ENCODE measurements at places on chromosomes 2 and 18. TPM values are rescaled to one million over a fixed set of nuclear protein-coding genes. Genes with fewer than 3 reads are reported as not detected.
A peak's percentile ranks its signal among the peaks of the same experiment; 100 is the strongest.

The CNRIP1 gene
- 32.6 TPM for total RNA-seq

The POTEJ gene
- not detected for total RNA-seq

The ZAP70 gene
- not detected for total RNA-seq

The VIL1 gene
- not detected for total RNA-seq

DNA sequence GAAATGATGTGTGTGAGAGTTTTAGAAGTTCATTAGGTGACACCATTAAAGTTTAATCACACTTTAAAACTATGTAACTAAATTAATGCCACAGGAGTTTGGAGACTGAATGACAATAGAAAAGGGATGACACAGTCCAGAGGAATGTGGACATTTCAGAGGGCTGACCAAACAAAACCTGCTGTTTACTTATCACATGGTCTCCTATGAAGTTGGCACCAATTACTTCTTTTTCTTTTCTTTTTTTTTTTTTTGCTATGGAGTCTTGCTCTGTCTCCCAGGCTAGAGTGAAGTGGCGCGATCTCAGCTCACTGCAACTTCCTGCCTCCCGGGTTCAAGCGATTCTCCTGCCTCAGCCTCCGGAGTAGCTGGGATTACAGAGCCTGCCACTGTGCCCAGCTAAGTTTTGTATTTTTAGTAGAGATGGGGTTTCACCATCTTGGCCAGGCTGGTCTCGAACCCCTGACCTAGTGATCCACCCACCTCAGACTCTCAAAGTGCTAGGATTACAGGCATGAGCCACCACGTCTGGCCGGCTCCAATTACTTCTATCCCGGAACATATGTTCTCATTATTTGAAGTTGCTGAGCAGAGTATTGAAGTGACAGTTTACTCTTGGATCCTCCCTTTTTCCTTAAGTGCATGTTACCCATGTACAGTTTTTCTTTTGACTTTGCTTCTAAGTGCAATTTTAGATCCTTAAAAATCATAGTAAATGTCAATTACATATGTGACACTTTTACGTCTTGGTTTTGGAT lies 4.3 kb downstream of the AGPS start:
- DNase-seq = peak; percentile 86
